Activated CD4-positive, alpha-beta memory T cell treated with anti-CD3 and anti-CD28 coated beads for 36 hours (primary cell): ENCODE measurements at places on chromosomes 1 and 21.

GRCh38 chr1:236160540-236161127 lies 18.3 kb downstream of the GPR137B start:
- DNase-seq = no peak

- no peak for DNase-seq
Observed at GRCh38 chr1:212949771-212950170, 570 bp upstream of the VASH2 start.

- no peak for DNase-seq
Observed at GRCh38 chr21:37372951-37373350, 6.4 kb downstream of the DYRK1A start.

DNA sequence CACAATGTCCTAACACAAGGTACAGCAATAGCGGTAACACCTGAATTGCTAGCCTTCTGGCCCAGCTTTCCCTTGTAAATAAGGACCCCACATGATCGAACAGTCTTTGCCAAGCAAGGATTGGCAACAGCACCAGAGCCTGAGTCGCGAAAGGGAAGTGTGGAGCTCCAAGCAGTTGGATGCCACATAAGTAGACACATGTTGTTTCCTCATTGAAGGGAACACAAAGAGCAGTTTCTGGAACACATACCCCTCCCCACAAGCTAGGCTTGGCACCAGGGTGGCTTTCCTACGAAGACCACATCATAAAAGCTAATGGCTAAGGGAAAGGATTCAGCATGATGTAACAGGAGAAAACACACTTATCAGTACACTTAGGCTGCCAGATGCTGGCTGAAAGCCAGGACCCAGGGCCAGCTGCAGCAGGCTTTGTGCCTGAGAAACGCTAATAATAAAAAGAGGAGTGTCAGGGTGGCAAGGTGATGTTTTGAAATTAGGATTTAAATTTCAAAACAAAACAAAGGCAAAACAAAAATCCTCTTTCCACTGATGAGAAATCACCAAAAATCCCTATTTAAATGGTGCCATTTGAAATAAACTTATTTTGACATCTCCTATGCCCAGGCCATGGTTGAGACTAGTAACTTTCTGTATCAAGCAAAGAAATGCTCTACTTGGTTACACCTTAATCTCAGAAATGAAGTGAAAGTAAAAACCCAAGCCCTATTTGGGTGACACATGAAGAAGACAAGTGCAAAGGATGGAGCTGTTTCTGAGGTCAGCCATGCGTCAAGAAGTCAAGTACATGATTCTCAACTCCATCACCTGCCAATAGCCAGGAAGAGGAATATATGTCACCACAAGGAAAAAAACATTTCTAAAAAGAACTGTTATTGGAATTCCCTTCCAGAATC lies 11.9 kb upstream of the CPLANE2 start:
- DNase-seq = no peak

GRCh38 chr1:3527774-3528173 lies 73.3 kb downstream of the ARHGEF16 start:
- DNase-seq = no peak

DNA sequence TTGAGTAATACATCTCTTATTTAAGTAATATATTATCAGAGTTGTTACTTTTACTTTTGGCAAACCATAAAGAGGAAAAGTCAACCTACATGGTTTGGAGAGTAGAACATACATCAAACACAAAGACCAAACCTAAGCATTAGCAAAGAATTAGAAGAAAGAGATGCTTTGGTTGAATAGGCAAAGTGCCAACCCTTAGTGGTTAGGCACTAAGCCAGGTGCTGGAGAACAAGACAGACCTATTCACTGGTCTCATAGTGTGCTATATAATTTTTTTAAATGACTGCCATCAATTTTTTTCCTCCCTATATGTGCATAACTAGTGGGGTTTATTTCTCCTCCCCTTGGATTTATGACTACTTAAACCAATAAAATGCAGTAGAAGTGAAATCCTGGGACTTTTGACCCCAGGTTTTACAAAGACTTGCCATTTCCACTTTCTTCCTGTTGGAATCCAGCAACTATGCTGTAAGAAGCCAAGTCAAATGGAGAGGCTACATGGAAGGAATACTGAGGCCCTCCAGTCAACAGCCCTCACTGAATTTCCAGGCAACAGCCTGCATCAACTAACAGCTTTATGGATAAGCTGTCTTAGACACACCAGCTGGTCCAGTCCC lies 69.8 kb upstream of the HAO2 start:
- DNase-seq = no peak
